Liver (tissue), 10 donors: ENCODE measurements at places on chromosomes 6 and 20.

GRCh38 chr6:160201061-160201460 lies 57.6 kb downstream of the SLC22A2 start:
- no peak for DNase-seq

DNA sequence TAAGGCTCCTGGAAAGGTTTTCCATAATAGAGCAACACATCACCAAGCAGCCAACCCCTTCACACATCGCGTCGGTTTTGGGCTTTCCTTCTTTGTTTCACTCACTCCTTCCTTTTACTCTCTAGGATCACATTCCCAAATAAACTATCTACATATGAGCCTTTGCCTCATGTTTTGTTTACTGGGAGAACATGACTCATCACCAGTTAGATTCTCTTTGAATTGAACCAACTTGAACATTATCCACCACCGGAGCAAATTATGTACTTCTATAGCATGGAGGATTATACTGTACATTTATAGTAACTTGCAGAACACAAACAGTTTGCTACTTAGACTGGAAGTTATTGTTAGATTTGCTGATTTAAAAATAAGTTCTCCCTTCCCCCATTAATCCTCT lies 41.0 kb downstream of the SAMD5 start:
- DNase-seq: no peak

DNA sequence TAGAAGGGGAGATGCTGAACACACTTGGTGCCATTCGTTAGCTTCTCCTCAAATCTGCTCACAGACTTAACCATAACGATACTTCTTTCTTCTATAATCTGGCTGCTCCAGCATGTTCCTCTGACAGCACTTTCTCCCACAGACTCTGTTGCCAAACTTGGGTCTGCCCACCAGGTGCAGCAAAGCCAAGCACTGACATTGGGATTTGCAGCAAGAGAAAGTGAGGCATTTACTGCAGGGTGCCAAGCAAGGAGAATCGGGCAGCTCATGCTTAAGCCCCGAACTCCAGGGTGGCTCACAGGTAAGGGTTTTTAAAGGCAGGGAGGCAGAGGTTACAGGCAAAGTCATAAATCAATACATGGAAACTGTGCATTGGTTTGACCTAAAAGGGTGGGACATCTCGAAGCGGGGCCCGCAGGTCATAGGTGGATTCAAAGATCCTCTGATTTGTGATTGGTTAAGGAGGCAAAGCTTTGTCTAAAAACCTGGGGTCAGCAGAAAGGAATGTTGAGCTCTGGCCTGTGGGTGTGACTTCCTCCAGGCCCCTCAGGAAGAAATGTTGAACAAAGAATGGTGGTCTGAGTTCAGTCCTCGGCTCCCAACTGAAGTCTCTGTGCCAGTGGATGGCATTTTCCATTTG lies 25.1 kb upstream of the PNPLA1 start:
- no peak for DNase-seq

- DNase-seq: no peak
These were observed 195.5 kb downstream of the SIM1 start for GRCh38 chr6:100269189-100269588.

- DNase-seq: no peak
These were observed 1040.7 kb upstream of the ADGRB3 start for GRCh38 chr6:67594366-67594765.

- DNase-seq: no peak
These were observed 1.6 kb downstream of the SRPK1 start for GRCh38 chr6:35919085-35919826.

- no peak for DNase-seq
These were observed at the start of gene GFRA4 for GRCh38 chr20:3663031-3663701. GFRA4 (minus strand) TSS chr20:3663399; CDS start chr20:3663399, 0 bp downstream.

- DNase-seq: no peak
These were observed 358.3 kb upstream of the SULF2 start for GRCh38 chr20:48143435-48144081.

GRCh38 chr6:135891710-135892109 lies 40.2 kb downstream of the PDE7B start:
- DNase-seq: no peak
